ENCODE measurements at places on chromosomes 1 and 21.

- no peak for DNase-seq
Observed at GRCh38 chr1:4416189-4416588, 238.2 kb upstream of the AJAP1 start.

DNA sequence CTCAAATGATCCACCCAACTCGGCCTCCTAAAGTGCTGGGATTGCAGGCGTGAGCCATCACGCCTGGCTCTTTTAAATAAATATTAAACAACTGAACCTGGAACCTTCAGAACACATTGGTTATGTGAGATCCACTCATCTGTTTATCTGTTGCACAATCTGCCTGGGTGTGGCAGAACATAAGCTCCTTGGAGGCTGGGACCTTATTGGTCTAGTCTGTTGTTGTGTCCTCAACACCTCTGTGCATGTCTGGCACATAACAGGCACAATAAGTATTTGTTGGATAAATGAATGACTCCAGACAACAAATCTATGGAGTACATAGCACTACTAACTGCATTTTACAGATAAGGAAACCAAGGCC lies 4.1 kb upstream of the NBL1 start:
- no peak for DNase-seq

- DNase-seq, result no peak
Observed at GRCh38 chr1:20008391-20008841, 29.0 kb upstream of the PLA2G2A start.

GRCh38 chr1:212228591-212229119 lies 56.6 kb upstream of the PPP2R5A start:
- no peak for DNase-seq

DNA sequence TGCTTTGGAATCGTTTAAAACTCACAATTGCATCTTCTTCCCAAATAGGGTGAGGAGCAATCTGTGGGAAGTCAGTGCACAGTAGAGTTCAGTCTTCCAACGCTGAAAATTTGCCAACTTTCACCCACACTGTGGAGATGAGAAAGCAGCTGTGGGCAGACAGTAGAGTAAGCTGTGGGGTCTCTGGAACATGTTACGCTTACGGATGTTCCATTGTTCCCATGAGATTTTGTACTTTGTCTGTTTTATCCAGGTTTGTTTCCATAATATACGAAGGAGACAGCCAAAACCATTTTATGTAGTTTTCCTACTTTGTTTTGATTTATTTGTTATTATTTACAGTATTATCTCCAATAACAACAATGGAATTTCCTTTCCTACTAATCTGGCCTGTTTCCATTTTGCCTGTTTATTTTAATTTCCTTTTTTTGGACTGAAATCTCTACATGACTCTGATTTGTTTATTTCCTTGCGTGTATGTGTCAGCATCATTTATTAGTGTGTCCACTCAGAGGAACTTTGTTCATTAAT lies 65.1 kb upstream of the RGL1 start:
- DNase-seq, result no peak

DNA sequence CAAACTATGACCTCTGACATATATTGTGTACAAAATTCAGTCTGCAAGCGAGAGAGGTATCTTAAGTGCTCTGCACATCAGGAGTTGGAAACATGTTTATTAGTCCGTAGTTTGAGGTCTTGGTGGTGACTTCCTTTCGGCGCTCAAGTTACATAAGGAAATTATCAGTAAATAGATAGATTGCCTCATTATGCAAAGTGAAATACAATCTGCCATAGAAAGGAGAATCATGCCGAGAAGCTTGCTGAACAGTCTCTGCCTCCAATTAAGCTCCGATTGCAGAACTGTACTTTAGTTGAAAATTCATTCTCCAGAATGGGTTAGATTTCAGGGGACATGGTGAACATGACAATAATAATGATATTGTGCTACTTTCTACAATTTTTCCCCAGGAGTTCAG lies 271.8 kb downstream of the BRINP2 start:
- DNase-seq, result no peak

- DNase-seq, result no peak
Observed at GRCh38 chr1:12572522-12572921, 45.5 kb downstream of the DHRS3 start.

GRCh38 chr1:231856426-231856825 lies 229.8 kb downstream of the DISC1 start:
- DNase-seq, result no peak

DNA sequence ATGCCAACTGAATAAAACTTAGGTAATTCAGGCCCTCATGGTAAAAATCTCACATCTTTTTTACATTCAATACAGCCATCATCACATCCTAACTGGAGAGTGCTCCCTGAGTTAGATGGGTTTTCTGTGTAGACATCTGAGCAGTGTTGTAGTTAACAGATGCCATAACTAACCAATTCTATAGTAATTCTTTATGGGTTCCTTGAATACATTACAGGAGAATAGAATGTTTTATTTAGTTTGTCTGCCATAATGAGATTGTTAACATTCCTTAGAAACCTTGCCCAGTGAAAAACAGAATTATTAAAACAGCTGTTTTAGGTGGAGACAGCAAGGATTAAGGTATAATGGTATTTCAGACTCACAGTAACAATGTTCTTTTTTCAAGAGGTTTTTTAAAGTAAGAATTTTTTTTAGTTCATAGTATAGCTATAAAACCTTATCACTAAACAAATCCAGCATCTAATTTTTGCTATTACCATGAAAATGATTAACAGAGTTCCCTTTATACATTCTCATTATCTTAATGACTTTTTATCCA lies 95.3 kb downstream of the ATP5PO start:
- DNase-seq, result no peak

DNA sequence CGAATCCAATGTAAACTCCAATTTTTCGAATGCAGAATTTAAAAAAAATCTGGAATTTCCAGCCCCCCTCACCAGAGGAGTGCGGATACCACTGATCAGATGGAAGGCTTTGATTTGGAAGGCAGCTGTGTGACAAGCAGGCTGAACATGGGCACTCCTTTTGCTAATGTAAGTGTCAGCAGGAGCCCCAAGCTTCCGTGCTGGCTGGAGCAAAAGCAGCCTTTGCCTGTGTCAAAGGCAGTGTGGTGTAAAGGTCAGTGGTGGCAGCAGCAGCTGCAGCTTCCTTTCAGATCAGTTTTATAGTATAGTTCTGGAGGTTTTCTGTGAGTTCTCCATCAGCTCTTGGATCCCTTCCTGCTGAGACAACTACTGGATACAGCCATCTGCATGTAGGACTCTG lies 259.9 kb downstream of the CTH start:
- no peak for DNase-seq

DNA sequence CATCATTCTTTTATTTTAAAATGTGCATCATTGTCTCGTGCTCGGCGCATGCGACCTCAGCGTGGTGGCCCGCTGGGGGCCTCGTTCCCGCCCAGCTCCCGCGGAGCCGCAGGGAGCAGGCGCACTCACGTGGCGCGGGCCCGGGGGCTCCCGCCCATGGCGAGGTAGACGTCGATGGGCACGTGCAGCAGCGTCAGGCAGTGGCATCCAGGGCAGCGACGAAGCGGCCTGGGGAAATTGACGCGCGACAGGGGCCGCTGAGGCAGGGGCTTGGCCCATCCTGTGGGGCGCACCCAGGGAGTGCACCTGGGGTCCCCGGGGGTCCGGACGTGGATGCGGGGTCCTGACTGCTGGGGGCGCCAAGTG lies 994 bp downstream of the FAM229A start:
- no peak for DNase-seq

DNA sequence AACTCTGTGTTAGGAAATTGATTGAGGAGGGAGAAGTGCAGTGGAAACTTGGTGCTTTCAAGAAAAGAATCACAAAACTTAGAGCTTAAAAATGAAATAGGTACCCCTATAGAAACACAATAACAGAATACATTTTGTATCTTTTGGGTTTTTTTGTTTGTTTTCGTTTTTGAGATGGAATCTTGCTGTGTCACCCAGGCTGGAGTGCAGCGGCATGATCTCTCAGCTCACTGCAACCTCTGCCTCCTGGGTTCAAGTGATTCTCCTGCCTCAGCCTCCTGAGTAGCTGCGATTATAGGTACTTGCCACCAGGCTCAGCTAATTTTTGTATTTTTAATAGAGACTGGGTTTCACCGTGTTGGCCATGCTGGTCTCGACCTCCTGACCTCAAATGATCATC lies 51.5 kb upstream of the RAVER2 start:
- no peak for DNase-seq

GRCh38 chr1:231242516-231243198 lies 1.6 kb downstream of the GNPAT start:
- no peak for DNase-seq

DNA sequence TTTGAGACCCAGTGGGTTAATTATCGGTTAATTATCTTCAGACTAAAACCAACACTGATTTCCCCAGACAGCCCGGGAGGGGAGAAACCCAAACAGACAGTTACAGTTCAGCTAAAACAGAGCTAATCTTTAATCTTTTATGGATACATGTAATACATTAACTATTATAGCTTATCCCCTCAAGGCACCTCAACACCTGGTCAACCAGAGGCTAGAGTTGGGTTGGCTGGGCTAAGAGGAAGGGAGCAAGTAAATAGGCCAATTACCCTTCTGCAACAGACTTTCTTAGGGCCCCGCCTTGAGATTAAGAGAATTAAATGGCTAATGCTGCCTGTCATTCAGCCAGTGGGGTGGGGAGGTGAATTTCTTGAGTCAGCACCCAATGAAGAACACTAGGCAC lies 6.6 kb upstream of the MED18 start:
- DNase-seq, result no peak

DNA sequence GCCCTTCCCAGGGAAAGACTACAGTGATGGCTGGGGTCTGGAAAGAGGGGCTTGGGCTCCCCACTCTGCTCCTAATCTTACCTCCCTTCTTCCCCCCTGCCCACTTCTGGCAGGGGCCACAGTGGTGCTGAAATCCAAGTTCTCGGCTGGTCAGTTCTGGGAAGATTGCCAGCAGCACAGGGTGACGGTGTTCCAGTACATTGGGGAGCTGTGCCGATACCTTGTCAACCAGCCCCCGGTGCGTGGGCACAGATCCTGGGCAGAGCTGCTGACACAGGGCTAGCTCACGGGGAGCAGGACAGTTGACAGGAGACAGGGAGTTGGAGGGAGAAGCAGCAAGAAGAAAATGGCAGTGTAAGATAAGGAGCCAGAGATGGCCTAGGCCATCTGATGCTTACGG lies 2.4 kb downstream of the SLC27A3 start:
- no peak for DNase-seq

DNA sequence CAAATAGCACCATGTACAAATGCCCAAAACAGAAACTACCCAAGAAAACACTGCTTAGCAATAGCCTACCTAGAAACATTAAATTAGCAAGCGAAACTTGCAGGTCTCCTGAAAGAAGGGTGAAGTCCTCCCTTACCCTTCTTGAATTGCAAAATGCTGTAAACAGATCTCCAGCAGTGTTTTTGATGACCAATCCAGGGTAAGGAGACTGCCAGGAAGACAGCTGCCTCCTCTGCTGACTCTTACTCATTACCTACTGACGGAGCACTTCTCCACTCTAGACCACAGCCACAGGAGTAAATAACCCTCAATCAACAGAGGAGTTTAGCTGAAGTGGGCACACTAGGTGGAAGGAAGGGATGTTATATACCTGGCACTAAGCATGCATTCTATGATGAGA lies 32.2 kb upstream of the GADD45A start:
- DNase-seq, result no peak

GRCh38 chr1:30366911-30367310 lies 356.5 kb downstream of the MATN1 start:
- no peak for DNase-seq

GRCh38 chr1:6634371-6635052 lies 9.8 kb downstream of the THAP3 start:
- no peak for DNase-seq

DNA sequence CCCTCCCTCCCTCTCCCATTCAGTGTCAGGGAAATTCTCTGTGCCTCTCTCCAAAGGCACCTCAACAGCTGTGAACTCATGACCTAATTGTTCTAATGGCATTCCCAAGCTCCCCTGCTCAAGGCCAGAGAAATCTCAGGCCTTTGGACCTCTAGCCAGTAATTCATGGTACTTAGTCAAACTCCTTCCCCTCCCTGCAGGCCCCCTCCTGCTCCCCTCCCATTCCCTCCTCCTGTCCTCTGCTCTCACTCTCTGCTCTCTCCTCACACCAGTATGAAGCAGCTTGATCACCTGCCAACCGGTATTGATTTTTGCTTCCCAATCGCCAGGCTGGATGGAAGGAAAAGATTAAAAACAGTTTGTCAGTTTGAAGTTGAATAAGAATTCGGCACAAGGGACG lies 370.5 kb upstream of the PBX1 start:
- no peak for DNase-seq

GRCh38 chr1:63829349-63830327 lies 55.8 kb downstream of the ROR1 start:
- no peak for DNase-seq

DNA sequence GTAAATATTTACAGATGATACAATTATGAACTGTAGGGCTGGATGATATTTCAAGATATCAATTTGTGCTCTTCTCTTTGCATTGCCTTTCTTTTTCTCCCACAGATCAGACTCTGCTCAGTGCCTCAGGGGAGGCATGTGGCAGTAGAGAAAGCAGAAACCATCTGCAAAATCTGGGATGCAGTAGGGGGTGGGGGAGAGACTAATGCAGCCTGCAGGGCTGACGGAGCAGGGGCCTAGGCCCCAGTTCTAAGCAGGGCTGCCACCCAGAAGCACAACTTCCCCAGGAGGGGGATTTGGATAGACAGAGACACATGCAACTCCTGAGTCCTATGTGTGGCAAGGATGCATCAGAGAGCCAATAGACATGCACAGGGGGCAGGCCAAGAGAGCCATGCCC lies 511.6 kb downstream of the SMYD3 start:
- DNase-seq, result no peak

GRCh38 chr21:20661745-20662422 lies 336.3 kb upstream of the NCAM2 start:
- no peak for DNase-seq

DNA sequence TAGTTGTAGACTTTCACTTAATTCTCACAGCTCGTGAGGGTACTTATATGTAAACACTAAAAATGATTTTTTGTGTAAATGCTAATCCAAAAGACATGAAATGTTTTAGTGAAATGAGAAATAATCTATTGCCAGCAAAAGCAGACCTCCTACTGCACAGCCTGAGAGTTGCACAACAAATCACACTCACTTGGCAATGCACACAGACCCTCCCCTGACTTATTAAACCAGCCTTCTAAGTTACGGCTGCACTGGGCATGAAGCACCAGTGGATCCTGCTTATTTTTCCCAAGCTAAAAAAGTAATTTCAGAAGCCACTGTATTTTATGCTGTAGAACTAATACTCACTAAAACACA lies 10.3 kb downstream of the ERRFI1 start:
- no peak for DNase-seq

GRCh38 chr1:51998701-51999100 lies 8.2 kb upstream of the RAB3B start:
- no peak for DNase-seq

- DNase-seq, result no peak
Observed at GRCh38 chr1:207923561-207923960, 12.6 kb upstream of the CD34 start.
